ENCODE measurements at places on chromosomes 3 and 15. TPM values are rescaled to one million over a fixed set of nuclear protein-coding genes. Genes with fewer than 3 reads are reported as not detected.

DNA sequence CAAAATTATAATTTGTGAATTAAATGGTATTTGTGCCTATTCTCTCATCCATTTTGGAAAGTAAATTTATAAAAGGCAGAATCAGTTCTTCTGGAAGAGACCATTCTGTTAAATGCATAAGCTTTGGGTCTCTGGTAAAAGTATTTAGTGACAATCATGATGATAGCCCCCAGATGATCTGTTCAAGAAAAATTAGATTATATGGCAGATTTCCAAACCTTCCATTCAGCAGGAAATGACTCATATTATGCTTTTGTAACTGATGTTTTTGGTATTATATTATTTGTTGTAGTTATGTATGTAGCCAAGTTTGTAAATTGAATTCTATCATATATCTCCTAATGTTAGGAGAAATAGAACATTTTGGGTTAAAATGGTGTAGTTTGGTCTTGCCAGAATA lies 340.8 kb upstream of the DPH6 start:
- no peak for DNase-seq

DNA sequence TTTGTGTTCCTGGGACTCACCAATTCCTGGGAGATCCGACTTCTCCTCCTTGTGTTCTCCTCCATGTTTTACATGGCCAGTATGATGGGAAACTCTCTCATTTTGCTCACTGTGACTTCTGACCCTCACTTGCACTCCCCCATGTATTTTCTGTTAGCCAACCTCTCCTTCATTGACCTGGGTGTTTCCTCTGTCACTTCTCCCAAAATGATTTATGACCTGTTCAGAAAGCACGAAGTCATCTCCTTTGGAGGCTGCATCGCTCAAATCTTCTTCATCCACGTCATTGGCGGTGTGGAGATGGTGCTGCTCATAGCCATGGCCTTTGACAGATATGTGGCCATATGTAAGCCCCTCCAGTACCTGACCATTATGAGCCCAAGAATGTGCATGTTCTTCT lies 16.8 kb downstream of the OR4F15 start:
- no peak for DNase-seq

DNA sequence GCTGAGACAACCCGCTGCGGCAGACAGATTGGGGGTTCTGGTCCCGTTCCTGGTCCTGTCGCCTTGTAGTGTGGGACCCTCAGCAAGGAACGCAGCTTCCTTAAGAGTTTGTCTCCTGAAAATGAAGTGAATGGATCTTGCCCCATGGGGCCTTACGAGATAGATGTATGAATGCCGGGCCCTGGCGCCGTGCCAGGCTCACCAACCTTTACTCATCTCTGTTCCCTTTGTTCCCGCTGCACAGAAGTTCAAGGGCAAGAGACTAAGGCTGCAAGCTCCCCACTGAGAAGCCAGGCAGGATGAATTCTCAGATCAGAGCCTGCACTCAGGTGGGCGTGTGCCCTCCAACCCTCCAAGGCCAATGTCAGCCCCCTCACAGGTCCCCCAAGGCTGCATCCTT lies 162.7 kb upstream of the IQSEC1 start:
- DNase-seq = peak; percentile 55

- DNase-seq = no peak
These were observed 17.5 kb upstream of the SPTSSB start for GRCh38 chr3:161388855-161389254.

GRCh38 chr3:51739110-51739509 lies 32.2 kb downstream of the GRM2 start:
- DNase-seq = no peak

- no peak for DNase-seq
These were observed 189.4 kb downstream of the SLC9A9 start for GRCh38 chr3:143658861-143659260.

DNA sequence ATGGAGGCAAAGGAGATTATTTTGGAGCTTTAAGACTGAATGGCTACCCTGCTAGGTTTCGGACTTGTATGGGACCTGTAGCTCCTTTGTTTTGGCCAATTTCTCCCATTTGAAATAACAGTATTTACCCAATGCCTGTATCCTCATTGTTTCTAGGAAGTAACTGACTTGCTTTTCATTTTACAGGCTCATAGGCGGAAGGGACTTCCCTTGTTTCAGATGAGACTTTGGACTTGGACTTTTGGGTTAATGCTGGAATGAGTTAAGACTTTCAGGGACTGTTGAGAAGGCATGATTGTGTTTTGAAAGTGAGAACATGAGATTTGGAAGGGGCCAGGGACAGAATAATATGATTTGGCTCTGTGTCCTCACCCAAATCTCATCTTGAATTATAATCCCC lies 10.5 kb downstream of the EIF5A2 start:
- no peak for DNase-seq

DNA sequence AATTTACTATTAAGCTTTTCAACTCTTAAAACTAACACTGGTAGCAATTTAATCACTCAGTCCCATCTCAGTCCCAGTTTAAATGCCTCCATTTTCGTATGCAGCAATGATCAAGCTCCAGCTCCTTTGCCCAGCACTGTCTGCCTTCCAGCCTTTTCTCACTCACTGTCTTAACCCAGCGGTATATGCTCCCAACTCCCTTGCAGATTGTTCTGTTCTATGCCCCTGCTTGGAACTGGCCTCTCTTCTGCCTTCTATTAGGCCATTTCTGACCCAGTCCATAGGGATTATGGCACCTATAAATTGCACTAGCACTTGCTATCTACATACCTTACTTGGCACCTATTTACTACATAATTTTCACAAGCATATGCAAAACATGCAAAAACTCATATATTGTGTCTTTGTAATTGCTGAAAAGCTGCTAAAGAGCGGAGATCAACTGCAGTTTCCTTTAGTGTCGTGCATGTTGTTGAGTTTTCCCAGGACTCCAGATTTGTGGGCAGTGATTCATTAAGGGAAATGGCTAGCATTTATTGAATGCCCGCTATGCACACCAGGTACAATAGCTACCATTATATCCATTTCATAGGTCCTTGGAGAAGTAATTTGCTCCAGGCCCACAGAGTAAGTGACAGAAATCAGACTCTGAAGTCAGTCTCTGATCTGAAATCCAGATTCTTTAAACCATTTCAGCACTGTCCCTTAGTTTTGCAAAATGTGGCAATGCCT lies 24.4 kb downstream of the CRBN start:
- no peak for DNase-seq

- no peak for DNase-seq
These were observed 355.1 kb upstream of the KCNMB2 start for GRCh38 chr3:178181088-178181487.

DNA sequence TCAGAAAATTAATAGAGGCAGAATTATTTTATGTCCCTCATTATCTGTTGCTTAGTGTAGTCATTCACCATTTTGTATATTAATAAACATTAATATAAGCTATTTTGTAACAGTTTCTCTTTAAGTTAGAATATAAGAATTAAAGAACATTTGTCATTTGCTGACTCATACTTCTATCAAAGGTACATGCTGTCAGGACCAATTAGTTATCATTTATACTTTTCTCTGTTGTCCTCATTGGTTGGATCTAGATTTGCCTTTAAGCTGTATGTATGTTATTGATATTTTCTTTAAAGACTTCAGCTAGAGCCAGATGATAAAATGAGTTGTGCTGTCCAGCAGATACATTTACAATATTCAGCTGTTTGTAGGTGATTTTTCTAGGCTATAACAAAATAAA lies 168.4 kb upstream of the MLF1 start:
- DNase-seq = no peak

DNA sequence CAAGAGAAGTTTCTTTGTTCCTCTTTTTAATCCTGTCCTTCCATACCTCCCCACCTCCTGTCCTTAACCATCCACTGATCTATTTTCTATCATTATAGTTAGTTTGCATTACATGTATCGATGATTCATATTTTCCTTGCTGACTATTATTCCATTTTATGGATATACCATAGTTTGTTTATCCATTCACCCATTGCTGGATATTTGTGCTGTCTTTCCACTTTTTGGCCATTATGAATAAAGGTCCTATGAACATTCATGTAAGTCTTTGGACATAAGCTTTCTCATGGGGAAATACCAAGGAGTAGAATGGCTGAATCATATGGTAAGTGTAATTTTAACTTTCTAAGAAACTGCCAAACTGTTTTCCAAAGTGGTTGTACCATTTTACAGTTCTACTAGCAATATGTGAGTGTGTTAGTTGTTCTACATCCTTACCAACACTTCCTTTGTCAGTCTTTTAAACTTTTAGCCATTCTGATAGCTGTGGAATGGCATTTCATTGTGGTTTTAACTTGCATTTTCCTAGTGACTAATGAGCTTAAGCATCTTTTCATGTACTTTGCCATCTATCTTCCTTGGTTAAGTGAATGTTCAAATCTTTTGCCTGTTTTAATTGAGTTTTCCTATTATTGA lies 11.7 kb downstream of the ATP6V1A start:
- DNase-seq = no peak

DNA sequence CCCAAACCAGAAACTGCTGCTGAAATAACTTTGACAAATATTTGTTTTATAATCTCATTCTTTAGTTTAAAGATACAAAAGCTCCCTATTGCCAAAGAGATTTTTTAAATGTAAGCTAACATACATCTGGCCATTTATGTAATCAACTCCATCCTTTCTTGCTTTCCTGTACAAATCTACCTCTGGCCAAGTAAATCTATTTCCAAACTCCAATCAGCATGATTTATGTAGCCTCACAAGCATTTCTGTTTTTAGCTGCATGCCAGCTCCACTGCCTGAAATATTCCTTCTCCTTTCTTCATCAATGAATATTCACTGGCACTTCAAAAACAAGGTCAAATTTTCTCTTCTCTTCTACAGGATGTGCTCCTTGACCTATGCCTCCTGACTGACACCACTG lies 80.0 kb downstream of the SHOX2 start:
- DNase-seq = no peak

DNA sequence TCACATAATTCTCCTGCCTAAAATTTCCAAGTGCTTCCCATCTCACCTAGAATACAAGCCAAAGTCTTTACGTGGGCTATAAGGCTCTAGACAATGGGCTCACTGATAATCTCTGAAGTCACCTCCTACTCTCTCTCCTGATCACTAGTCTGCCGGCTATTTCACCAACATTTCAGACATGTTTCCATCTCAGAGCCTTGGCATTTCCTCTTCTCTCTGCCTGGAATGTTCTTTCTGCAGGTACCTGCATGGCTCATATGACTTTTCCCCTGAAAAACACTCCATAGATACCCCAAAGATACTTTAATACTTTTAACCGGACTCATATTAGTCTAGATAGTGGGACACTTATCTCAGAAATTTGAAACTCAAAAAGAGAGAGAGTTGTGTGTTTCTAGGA lies 32.7 kb downstream of the CD200 start:
- DNase-seq = no peak

DNA sequence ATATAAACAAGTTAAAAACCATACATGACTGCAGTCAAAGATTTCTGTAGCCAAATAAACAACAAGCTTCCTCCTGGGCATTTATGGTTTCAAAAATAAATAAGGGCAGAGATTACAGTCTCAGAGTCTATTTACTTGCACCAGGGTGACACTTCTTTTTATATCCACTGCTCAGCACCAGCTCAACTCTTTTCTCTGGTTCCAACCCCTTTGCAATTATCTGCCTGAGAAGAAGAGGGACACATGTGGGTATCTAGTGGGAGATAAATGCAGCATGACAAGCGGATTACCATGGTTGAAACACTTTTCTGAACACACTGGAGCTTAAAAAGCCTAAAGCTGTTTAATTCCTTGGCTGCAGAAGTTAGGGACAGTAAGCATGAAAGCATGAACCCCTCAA lies 311.5 kb downstream of the CNTN3 start:
- DNase-seq = no peak

- DNase-seq = no peak
These were observed 103.7 kb upstream of the ATP2B2 start for GRCh38 chr3:10609134-10609533.

DNA sequence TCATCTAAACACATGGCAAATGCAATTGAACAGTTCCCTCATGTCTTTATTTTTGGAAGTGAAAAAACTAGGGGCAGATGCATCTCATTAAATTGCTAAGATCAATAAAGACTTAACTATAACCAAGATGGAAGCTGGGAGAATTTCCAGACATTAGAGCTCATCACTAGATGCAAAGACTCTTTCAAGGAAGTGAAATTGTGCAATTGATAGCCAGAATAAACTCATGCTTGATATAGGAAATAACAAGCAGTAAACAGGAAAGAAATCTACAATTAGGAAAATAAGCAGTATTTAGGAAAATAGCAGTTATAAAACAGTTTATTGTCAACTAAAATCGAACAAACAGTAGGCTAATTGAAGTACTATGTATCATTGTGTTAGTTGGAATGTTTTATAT lies 8.8 kb upstream of the ANKUB1 start:
- no peak for DNase-seq

- DNase-seq = no peak
These were observed 5.1 kb downstream of the SPTBN5 start for GRCh38 chr15:41888662-41889253.

DNA sequence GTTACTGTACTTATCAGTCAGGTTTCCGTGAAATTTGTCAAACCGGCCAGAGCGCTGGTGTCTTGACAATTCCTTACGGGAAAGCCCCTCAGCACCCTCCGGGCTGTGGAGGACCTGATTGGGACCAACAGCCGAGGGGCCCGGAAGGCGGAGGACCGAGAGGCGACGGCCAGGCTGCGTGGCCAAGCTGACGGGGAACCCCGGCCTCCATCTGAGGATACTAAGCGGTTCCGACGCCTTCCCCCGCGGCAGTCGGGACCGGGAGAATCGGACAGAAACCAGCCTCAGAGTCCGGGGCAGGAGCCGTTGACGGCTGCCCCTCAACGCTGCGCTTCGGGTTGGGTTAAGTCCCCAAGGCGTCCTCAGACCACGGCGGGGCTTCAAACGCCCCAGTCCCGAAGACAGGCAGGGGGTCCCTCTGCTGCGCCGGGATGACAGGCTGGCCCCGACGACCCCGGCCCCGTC lies 499 bp downstream of the ALDH1A2 start:
- DNase-seq = no peak

DNA sequence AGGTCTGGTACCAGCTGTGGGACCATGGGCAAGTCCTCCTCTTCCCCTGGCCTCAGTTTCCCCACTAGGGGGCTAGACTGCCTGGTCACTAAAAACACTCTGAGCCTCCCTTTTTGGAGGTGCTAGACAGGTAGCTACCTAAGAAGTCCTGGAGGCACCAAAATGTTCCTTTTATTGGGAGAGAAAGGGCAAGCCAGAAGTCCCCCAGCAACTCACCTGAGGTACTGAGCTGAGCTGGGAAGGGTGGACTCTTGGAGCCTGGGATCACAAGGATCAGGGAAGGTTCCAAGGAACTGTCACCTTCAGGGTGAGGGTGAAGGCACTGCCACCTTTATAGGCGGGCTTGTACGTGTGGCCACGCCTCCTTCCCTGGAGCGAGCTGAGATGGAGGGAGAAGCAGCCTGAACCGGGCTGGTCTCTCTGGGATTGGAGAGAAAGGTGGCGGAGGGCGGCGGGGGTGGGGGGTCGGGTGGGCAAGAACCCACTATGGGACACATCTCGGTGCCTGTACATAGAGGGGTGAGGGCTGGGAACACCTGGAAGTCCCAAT lies at the start of gene CYP1A1:
Gene CYP1A1, minus strand, starts transcription at position 304 of the 550 bp plus-strand sequence. CDS start 2,431 bp downstream, outside the sequence.
- DNase-seq = peak; percentile 4

Gene SLC22A14
- total RNA-seq = not detected

Gene SEC22C
- 47.6 TPM for total RNA-seq

Gene DCBLD2
- total RNA-seq = 7.8 TPM

Gene PFKFB4
- 3.0 TPM for total RNA-seq

Gene CEMIP
- total RNA-seq = not detected

Gene ZNF662
- total RNA-seq = 19.5 TPM

Gene SERINC4
- total RNA-seq = 0.23 TPM

Gene SCAANT1
- total RNA-seq = 2.9 TPM

Gene NRROS
- total RNA-seq = 3.4 TPM

Gene NGRN
- 47.7 TPM for total RNA-seq

Gene LMAN1L
- total RNA-seq = 0.80 TPM

Gene CYP1A1
- 0.27 TPM for total RNA-seq

Gene ALDH1A2
- total RNA-seq = not detected

Gene SLC15A2
- 2.7 TPM for total RNA-seq

Gene ACAD9
- 57.0 TPM for total RNA-seq

All from naive thymus-derived CD8-positive, alpha-beta T cell (primary cell).